ENCODE measurements at places on chromosomes 5 and 9.

GRCh38 chr9:37967014-37967760 is 63.3 kb upstream of the SLC25A51 start:
- no peak for DNase-seq

- peak; percentile 57 for DNase-seq
Observed at GRCh38 chr9:109880276-109881169, 100.5 kb downstream of the PALM2AKAP2 start.

GRCh38 chr9:86515221-86515620 is 161.0 kb upstream of the TUT7 start:
- DNase-seq: no peak

DNA sequence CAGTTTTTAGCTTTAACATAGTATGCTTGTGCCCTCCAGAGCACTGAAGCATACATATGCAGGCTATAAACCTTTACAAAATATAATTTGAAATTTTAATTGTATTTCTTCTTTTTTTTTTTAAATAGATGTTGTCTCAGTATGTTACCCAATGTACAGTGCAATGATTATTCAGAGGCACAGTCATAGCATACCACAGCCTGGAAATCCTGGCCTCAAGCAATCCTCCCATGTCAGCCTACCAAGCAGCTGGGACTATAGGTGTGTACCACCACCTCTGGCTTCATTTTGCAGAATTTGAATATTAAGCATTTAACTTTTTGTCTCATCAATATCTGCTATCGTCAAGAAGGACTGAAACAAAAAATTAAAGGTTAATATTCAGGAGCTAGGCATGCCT is 16.9 kb upstream of the ZNF782 start:
- no peak for DNase-seq

GRCh38 chr5:8340739-8341344 is 471.9 kb downstream of the MTRR start:
- DNase-seq: no peak

- peak; percentile 20 for DNase-seq
Observed at GRCh38 chr5:91332267-91333045, 50.7 kb downstream of the ARRDC3 start.

GRCh38 chr5:7801891-7802614 is 48.9 kb downstream of the CFAP90 start:
- no peak for DNase-seq

DNA sequence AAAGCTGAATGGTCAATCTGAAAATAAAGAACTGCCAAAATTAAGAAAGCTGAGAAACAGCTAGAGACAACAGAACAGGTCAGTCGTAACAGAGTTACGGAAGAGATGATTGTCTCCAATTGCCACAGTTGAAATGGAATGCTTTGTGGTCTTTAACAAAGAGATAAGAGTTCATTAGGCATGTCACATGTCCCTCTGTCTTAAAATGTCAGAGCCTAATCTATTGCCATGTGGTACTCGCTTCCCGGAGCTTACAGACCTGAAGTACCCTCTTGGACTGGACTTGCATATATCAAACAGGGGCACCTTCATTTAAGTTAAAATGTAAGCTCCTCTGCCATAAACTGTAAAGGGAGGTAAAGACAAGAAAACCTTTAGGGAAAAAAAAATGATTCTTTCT is 19.7 kb downstream of the TTC39B start:
- DNase-seq: no peak

DNA sequence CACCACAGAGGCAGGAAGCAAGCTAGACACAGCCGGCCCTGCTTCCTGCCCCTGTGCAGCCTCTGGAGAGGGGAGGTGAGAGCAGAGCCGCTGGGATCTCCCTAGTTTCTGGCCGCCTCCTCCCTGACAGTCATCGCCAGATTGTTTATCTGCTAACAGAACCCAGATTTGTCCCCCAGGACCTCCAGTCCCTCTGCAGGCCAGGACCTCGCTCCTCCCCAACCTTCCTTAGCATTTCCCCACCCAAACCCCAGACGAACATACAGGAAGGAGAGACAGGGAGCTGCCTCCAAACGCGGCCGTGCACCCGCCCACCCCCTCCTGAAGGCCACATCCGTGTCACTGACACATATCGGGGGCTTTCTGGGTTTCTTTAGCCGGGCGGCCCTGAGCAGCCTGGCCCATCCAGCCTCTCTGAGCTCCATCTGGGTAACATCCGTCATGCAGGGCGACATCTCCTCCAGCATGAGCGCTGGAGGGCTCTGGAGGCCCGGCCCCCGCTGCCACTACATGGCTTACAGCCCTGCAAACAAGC is 47.5 kb downstream of the DBH start:
- DNase-seq: peak; percentile 64

DNA sequence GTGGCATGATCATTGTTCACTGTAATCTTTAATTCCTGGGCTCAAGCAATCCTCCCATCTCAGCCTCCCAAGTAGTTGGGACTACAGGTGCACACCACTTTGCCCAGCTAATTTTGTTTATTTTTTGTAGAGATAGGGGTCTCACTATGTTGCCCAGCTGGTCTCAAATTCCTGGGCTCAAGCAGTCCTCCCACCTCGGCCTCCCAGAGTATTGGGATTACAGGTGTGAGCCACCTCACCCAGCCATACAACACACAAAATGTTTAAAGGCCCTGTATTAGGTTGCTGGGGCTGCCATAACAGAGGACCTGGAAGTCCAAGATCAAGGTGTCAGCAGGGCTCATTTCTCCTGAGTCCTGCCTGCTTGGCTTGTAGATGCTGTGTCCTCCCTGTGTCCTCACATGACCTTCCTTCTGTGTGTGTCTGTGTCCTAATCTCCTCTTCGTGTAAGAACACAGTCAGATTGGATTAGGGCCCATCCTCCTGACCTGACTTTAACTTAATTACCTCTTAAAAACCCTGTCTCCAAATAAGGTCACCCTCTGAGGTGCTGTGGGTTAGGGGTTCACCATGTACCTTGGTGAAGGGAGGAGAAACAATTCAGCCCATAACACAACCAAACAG is 5.4 kb downstream of the UBE2QL1 start:
- no peak for DNase-seq

DNA sequence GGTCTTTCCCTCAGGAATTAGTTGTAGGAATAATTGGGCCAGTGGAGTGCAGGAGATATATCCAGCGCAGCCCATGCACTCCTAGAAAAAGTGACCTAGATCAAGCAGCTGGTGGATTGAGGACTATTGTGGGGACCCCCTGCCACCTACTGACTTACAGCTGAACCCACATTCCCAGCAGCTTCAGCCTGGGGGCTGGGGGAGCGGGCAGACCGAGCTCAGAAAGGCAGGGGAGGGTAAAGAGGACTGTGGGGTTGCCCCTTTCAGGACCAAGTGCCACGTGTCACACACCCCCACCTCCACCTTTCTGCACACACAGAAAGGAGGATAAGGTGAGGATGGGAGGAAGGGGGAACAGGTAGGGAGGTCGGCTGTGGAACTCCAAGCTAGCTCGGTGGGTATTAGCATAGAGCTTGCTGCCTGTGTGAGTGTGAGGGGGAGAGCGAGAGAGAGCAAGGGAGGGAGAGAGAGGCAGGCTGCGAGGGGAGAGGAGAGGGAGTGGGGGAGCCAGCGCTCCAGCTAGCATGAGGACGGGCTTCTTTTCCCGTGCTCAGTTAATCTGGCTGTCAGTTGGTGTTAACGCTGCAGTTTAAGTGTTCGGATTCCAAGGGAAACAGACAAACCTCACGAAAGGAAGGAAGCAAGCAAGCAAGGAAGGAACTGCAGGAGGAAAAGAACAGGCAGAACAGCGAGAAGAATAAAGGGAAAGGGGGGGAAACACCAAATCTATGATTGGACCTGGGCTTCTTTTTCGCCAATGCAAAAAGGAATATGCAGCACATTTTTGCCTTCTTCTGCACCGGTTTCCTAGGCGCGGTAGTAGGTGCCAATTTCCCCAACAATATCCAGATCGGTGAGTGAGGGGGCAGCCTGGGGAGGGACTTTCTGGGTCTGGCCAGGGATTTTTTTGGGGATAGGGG is at the start of gene GRIA1:
Gene GRIA1, plus strand, starts transcription at position 553 of the 920 bp plus-strand sequence.
- DNase-seq: no peak

DNA sequence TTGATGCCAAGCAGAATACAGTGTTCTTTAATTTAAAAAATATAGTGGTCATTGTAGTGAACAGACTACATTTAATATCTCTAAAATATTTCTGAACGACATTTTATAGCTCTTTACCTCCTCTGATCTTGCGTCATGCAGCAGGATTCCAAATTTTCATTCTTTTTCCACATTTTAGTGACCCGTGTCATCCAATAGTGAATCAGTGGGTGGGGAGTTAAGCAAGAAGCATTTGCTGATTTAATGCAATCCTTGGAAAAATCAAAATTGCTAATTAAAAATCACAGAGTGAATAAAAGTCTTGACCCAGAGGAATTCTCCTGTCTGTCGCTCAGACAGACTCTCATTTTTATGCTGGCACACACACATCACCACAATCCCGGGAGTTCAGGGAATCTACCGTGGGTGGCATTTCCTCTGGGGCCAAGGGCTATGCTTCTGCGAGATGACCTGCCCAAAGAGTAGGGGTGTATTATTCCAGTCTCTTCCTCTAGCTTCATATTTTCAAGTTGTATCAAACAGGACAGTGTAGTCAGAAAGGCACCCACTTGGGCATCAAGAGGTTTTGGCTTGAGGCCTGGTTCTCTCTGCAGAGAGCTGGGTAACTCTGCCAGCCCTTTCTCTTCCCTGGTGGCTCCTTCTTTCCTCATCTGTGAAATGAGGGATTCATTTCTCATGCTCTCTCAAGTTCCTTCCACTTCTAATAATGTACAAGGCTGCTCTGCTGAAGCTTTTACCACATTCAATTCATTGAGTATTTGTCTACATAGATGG is 24.8 kb upstream of the OTP start:
- no peak for DNase-seq

- DNase-seq: peak; percentile 41
Observed at GRCh38 chr5:68423154-68423811, 207.7 kb downstream of the PIK3R1 start.

GRCh38 chr5:5794118-5794560 is 371.7 kb downstream of the ICE1 start:
- no peak for DNase-seq

- no peak for DNase-seq
Observed at GRCh38 chr9:114503522-114504340, 1.5 kb downstream of the WHRN start.

DNA sequence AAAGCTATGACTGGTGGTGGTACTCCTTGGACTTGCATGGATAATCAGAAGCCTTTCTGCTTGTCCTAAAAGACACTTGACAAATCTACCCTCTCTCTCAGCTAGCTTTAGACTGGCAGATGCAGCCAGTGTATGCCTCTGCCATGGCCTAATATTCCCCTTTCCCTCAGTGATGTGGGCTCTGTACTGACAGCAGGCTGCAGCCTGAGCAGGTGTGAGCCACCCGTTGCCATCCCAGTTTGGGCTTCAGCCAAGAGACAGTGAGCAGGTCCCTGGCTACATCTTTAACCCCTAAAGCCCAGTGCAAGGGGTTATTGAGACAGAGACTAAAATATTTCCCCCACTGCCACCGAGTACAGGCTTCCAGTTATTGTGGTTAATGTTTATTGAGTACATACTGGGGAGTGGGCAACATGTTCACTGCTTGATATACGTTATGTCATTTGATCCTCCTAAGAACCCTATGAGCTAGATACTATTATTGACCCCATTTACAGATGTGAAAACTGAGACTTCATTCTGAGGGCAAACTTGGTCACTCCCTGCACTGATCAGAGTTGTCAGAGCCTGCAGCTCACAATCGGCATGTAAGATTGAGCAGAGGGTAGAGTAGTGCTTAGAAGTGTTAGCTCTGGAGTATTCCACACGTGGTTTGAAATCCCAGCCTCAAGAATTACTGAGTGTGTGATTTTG is 254.2 kb downstream of the ARHGAP26 start:
- DNase-seq: no peak

DNA sequence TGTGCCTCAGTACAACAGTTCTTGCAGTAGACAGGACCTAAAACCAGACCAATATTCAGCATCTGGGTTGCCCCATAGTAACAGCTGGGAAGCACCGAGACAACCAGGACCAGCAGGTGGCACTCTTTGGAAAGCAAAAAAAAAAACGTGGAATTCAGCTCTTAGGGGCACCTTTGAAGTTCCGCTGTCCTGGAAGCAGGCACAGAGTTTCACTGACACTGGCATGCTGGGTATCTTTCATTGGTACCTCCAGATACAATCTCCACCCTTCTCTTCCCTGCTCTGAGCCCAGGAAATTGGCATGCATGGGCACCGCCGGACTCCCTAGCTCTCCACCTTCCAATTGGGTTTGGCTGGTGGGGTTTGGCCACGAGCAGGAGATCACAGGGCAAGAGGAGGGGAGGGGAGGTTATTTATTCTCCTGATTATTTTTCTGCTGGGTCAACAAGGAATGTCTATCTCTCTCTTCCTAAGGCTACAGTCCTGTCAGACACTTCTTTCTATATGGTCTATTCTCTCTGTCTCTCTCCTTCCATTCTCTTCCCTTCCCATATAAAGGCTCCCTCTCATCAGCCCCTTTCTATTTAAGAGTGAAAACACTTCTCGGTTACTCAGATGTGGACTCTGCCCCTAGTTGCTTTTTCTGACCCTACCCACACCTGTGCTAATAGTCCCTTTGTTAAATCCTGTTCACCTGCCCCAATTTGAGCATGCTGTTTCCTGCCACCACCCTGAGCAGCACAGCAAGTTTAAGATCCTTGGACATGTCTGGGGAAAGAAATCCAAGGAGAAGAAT is 1.9 kb upstream of the IDNK start:
- peak; percentile 40 for DNase-seq

GRCh38 chr5:144697847-144698262 is 527.2 kb downstream of the KCTD16 start:
- no peak for DNase-seq

- DNase-seq: no peak
Observed at GRCh38 chr9:99171225-99172123, 50.3 kb downstream of the ALG2 start.

- DNase-seq: no peak
Observed at GRCh38 chr5:2740051-2740875, 11.2 kb downstream of the IRX2 start.

Measured in activated CD4-positive, alpha-beta T cell treated with anti-CD3 and anti-CD28 coated beads for 48 hours (primary cell).